ENCODE measurements at places on chromosomes 11 and 22.

GRCh38 chr11:130161441-130162145 is 2.0 kb downstream of the ST14 start:
- DNase-seq, result no peak

DNA sequence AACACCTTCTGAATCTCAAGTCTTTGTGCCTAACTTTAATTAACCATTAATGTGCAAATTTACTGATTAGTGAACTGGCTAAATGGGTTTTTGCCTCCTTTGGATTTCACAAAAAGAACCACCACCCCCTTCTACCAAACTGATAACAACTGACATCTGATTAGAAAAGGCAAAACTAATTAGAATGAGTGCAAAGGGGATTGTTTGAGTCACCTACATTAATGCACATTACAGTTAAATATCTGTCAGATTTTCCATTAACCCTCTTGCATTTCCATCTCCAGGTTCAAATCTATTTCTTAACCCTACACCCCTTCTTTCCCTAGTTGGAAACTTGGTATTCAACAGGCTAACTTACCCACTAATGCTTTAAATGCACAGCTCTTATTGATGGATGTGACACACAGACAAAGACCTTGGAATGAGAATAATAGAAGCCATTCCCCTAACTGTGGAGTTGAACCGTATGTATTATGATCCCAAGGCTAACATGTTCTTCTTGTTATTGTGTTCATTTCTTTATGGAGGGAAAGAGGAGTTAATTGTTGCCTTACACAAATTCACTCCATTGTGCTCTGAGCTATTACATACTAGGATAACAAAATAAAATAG is 161.5 kb upstream of the MTMR2 start:
- no peak for DNase-seq

DNA sequence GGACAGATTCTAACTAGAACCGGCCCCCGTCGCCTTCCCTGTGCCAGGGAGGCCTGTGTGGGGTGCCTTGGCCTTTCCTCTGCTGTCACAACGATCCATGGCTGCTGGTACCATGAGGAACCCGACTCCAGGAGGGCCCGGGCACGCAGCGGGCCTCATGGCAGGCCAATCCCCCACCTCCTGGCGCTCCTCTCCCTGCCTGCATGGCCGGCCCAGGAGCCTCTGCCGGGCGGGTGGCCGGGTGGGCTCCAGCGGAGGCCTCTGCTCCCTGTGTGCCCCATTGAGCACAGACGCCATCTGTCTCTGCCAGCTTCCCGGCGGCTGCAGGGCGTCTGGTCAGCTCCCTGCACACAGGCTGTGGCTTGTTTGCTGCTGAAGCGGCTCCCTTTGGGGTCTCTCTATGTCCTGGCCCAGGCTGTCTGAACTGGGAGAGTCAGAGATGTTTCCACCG is 86.5 kb downstream of the MYEOV start:
- no peak for DNase-seq

GRCh38 chr11:47354913-47355282 is 2.4 kb upstream of the MYBPC3 start:
- no peak for DNase-seq

DNA sequence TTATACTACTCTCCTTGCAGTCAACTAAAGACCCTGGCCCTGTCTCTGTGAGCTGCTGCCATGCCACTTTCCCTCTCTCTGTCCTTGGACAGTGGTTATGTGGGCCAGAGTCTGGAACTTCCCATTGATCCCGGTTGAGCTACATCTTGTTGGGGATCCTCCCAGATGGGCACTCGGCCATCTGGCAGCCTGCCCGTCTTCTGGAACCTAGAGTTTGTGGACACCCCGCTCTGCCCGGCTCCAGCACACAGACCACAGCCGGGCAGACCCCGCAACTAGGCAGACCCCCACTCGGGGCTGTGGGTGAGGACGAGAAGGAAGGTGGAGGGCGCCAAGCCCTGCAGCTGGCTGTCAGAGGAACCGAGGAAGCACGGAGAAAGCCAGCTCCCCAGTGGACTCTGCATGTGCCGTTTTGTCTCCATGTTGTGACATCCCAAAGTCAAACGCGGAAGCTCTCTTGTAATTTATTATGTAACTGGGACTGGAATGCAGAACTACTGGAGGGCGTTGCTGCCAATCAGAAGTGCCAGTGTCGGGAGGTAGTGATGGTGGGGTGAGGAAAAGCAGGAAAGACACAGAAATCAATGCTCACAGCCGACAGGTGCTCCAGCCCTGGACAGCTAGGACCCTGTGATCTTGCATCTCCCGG is 207.7 kb downstream of the CEP164 start:
- DNase-seq, result no peak

DNA sequence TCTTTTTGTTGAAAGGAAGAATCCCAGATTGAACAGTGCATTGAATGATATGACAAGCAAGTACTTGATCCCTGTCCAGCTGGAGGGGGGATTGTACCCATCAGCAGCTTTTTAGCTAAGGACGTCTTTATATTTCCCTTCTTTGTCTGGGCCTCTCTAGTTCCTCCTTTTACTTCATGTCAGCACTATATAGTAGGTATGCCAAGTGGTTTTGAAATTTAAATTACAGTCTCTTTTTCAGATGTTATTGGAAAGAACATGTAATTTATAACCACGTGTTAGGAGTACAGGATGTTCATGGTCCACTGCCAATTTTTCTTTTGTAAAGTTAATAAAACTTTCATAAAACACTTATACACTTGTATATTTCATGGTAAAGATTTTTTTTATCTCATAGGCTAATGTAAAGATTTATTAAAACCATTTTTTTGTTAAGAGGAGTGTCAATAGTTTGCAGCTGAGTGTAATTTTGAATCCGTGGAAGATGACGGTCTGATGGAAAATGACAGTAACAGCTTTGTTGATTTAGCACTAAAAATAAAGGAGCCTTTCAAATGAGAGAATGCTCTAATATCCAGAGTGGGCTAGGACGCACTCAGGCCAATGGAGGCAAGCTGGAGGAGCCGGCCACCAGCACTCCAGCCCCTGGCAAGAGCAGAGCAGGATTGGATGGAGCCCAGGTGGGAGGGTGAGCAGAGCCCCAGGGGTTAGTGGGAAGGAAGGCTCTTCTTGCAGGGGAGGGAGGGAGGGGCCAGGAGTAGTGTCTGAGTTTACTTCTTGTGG is 488.3 kb downstream of the INSC start:
- DNase-seq, result no peak

DNA sequence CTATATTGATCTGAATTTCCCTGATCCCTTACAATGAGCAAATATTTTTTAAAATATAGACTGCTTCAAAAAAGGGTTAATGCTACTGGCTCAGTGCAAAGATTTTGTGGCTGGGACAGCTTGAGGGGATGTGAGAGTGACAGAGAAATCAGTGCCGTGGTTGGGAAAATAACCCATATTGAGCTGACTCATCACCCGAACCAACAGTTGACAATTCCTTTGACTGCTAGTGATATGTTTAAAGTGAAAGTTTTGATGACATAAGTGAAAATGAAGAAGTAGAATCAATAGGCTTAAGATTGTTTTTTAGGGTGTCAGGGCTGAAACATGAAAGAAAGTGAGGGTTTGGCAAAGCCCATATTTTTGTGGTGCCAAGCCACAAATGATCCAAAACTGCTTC is 257.1 kb upstream of the TENM4 start:
- no peak for DNase-seq

- DNase-seq, result no peak
These were observed 39.1 kb downstream of the MED15 start for GRCh38 chr22:20546541-20546950.
